ENCODE measurements at places on chromosomes 1 and 21.

GRCh38 chr1:116561563-116561962 lies 9.3 kb downstream of the CD58 start:
- no peak for DNase-seq

DNA sequence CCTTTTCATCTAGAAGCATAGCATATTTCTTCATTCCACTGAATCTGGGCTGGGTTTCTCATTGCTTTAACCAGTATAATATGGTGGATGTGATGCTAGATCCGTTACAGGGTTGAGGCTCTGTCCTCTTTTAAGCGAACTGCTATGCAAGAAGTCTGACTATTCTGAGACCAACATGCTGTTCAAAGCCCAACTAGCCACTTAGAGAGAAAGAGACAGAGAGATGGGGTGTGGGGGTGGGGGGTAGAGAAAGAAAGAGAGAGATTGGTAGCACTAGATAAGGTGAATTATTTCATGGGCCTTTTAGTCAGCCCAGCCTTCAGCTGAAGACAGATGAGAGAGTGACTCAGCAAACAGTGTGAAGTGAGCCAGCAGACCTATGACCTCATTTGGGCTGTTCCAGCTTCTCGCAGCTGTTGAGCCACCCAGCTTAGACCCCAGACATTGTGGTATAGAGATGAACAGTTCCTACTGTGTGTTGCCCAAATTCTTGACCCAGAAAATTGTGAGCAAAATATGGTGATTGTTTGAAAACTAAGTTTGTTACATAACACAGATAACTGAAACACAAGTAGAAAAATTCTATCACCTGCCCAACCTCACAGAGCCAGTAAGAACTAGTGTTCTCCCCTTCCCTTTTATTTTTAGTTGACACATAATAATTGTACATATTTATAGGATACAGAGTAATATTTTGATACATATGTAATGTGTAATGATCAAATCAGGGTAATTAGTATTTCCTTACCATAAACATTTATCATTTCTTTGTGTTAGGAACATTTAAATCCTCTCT lies 40.7 kb upstream of the PRKACB start:
- peak; percentile 87 for DNase-seq

DNA sequence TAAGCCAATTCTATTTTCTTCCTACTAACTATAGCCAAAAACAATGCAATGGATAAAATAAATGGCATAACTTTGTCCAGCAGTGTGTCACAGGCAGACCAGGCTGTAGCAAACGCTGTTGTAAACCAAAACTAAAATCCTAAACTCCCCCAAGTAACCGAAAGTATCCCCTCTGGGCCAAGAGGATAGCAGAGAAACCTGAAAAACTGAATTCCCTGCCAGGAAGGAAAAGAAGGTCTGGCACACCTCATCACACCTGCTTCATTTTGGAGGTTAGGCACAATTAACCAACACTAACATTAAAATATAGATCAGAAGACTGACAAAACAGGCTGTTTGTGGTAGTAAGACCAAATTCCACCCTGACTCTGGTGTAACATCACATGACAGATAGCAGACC lies 356.8 kb upstream of the C1orf87 start:
- DNase-seq, result no peak

DNA sequence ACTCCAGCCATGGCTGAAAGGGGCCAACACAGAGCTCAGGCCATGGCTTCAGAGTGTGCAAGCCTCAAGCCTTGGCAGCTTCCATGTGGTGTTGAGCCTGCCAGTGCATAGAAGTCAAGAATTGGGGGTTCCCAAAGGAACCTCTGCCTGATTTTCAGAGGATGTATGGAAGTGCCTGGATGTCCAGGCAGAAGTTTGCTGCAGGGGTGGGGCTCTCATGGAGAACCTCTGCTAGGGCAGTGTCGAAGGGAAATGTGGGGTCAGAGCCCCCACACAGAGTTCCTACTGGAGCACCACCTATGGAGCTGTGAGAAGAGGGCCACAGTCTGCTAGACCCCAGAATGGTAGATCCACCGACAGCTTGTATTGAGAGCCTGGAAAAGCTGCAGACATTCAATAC lies 29.8 kb upstream of the CD55 start:
- no peak for DNase-seq

DNA sequence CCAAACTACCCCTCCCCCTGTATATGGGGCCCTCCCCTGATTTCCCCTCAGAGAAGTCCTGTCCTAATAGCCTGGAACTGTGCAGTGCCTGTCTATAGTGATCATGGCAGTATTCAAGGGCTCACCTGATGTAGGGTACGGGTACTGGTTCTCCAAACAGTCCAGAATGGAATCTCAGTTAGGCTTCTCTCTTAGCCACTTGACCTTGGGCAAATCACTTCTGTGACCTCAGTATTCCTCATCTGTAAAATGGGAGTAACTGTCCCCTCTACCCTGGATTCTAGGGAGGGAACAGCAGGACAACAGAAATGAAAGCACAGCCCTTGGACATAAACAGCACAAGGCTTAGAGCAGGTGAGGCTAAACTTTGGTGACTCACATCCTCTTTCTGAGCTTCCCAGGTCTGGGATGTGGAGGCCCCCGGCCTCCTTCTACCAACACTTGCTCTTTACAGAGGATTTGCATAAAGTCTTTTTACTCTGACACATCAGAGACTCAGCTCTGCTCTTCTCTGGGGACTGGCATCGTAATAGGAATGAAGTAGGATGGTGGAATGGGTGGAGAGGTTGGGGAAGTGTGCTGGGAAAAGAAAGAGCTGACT lies 20.0 kb upstream of the PDZK1IP1 start:
- DNase-seq, result no peak

DNA sequence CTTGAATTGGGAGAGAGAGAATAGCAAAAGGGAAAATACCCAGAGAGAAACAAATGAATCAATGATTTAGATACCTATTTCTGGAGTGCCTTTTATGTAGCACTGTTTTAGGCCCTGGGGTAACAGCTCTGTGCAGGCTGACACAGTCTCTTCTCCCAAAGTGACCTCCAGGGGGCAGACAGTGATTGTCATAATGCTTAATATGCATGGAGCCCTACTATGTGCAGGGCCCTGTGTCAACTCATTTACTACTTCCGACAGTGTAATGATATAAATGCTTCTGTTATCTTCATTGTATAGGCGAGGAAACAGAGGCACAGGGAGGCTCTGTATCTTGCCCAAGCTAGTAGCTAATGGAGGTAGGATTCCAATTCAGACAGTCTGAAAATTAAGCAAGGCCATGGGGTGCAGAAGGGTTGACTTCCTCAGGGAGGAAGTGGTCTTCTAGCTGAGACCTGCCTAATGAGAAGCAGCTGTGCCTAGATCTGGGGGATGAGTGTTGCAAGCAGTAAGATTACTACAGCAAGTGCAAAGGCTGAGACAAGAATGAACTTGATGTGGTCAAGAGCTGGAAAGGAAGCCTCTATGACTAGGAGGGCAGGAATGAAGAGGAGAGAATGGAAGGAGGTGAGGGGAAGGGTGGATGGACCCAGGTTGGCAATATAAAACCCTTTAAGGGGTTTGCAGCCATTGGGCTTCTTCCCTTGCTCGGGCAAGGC lies 16.2 kb upstream of the SERINC2 start:
- no peak for DNase-seq

GRCh38 chr1:21051177-21051825 lies 125.4 kb downstream of the EIF4G3 start:
- no peak for DNase-seq

Measured in astrocyte of the spinal cord (primary cell).